ENCODE measurements at places on chromosomes 2 and 18.
A peak's percentile ranks its signal among the peaks of the same experiment; 100 is the strongest.

DNA sequence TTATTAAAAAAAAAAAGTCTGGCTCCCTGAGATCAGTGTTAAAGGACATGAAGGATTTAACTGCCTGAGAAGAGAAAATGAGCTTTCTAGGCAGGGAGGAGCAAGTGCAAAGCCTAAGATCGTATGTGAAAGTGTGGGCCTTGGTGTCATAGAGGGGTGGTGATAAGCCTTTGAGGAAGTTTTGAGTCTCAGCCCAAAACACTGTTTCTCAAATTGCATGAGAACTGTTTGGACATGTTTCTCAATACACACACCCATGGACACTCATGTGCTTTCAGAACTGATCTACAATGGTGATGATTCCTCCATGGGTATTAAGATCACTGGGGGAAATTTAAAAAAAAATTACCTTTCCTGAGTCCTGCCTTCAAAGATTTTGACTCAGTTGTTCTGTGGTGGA, 336.7 kb upstream of the RND3 start:
- DNase-seq: no peak

- no peak for DNase-seq
Measured at GRCh38 chr18:33507019-33507418, 66.5 kb upstream of the CCDC178 start.

DNA sequence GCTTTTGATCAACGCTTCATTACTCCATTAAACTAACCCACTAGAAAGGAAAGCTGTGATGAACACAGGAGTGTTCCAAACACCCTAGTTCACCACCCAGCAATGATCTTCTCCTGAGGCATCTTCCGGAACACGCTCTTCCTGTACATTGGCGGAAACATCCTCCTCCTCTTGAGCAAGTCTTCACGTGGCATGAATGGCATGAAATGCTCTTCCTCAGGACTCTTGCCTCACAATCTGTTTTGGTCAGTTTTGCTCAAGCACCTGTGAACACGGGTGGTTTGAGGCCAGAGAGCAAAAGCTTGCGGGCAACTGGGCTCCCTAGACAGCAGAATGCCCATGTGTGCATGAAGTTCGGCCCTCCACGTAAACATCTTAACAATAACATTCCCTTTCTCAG, 734.2 kb upstream of the SALL3 start:
- DNase-seq: no peak

DNA sequence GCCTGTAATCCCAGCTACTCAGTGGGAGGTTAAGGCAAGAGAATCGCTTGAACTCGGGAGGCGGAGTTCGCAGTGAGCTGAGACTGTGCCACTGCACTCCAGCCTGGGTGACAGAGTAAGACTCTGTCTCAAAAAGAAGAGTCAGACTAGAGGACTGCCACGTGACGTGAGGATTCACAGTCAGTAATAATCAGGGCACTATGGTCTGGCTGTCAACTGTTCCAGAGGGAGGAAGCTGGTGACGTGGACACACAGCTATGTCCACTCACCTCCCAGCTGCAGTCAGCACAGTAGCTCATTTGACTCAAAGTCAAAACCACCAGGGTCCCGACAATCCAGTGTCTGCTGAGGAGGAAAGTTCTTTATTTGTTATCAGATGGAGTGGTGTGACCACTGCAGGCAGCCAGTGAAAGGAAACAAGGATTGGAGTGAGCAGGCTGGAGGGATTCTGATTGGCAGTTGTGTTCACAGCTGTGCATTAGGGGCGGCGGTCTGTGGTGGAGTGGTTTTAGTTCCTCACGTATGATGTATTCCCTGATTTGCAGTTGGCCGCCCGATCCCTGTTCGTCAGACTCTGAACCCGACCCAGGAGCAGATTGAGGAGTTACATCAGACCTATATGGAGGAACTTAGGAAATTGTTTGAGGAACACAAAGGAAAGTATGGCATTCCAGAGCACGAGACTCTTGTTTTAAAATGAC, 37.9 kb downstream of the MOGAT1 start:
- DNase-seq: no peak

DNA sequence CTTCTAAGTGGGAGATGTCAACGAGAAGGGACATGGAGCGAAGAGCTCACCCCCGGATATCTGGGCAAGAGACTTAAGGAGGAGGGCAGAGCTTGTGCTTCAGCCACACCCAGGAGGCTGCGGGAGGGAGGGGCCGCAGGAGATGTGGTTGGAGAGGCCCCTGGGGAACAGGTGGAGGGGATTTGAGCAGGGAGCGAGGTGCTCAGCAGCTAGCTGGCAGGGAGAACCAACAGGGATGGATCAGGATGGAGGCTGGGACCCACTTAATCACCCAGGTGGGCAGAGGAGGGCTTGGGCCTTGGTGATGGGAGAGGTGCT, 78.3 kb downstream of the MBP start:
- peak; percentile 35 for DNase-seq

DNA sequence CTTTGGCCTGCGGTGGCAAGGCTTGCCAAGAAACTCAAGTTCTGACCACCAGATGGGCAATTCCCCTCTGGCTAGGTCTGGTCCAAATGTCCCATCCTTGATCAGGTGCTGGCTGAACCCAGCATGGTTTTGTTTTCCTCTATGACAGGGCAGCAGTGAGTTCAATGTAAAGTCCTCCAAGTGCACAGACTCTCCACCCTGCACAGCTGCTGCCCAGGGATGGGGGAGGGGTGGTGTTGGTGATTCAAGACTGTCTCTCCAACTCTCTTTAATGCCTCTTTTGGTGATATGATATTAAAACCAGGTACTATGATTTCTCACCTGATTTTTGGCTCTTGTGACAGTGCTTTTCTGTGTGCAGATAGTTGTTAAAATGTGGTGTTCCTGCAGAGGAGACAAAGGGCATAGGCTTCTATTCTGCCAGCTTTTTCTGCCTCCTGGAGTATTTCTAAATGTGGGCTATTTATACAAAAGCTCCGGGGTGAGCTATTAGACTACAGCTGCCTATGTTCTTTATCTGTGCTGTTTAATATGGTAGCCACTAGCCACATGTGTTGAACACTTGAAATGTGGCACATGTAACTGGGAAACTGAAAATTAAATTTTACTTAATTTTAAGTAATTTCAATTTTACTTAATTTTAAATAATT, 64.0 kb upstream of the STK39 start:
- DNase-seq: no peak

DNA sequence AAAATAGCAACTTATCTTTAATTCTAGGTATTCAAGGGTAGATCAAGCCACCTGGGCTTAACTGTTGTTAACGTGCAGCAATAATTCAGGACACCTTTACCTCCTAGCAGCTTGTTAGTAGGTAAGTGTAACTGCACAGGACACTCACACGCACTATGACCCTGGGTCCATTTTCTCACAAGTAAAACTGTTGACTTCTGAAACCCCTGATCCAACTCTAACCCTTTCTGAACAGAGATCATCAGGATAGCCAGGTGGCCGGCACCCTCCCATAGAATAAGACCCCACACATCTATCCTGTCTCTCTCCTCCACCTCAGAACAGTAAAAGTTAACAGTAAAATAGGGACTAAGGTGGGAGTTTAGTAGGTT, 610 bp downstream of the SPC25 start:
- DNase-seq: no peak

DNA sequence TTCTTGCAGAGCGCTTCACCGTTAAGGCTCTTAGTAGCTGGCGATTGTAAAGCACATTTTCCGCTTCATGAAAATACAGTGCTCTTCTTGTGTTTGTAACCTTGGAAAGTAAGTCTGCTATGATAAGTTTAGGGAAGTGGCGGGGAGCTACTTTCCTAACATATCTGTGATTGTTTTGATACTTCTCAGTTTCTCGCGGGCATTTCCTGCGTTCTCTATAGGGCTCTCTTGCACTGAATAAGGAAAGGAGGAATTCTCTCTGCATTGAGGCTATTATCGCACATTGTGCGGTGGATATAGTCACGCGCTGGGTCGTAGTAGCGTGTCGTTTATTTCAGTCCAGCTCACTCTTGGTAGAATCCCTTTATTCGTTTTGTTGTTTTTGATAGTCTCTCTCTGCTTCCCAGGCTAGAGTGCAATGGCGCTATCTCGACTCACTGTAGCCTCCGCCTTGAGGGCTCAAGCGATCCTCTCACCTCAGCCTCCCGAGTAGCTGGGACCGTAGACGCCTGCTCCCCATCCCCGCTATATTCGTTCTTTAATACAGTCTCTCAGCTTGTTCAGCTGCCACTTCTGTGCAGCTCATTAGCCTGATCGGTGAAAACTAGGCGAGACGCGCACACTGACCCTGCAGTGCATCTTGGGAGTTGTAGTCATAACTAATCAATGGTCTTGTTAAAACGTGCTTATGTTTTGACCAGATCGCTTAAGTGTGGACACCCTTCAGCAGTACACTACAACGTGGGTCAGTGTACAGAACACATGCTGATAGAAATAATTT, 1.0 kb upstream of the PPP4R3B start:
- DNase-seq: peak; percentile 44

DNA sequence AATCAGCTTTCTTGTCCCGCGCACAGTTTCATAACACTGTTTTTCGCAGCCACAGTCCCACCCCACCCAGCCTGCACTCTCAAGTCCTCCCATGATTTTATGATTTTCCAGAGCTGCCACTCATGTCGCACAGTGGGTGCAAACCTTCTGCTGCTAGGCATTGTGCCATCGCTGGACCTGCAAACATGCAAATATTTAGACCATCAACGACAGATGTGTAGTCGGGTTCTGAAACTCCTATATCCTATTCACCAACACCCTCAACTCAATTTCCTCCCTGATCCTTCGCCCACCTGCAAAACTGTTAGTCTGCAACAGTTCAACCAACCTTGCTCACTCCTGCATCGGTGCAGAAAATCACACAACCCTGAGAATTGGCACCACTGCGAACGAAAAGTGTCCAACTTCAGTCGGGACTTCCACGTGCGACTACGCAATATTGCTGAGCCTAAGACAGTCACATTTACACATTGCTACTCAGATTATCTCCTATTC, 871 bp upstream of the ALS2 start:
- DNase-seq: no peak

GRCh38 chr2:120005834-120006521, 6.9 kb upstream of the EPB41L5 start:
- DNase-seq: no peak

DNA sequence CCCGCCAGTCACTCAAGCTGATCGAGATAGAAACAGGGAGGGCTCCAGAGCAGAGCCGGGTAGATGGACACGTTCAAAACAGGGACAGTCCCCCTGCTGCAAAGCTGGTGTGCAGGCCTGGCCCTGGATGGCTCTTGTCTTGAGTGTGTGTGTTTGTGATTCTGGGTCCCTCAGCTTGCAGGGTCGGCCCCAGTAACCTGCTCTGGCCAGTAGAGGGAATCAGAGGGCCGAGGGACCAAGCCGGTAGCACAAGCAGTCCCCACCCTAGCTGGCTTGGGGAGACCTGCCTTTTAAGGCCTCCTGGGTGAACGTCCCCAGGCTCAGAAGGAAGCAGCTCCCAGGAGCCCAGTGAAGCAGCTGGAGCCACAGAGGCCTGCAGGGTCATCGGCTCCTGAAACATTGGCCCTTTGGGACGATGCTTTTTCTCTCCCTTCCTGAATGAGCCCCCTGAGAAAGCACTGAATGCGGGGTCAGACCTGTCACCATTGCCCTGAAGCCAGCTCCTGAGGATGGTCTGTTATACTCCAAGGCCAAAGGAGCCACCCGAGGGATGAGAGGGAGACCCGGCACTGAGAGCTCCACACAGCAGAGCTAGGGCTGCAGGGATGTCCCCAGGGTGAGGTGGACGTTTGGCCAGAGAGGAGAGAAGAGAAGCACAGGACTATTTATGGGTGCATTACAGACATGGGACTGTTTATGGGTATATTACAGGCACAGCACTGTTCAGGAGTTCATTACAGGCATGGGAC, 15.4 kb upstream of the MLPH start:
- peak; percentile 17 for DNase-seq

DNA sequence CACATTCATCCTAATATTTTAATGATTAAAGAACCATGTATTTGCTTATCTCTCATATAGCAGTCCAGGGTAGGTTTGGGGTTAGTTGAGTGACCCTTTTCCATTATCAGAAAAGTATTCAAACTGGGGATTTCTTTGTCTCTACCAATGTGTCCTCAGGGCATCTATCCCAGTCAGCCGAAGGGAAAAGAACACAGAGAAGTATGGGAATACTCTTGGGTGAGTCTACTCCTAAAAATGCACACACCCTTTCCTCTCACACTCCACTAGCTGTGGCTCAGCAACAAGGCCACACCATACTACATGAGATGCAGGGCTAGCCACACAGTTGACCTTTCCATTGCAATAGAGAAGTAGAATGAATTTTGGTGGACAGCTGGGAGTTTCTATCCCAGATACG, 114.3 kb downstream of the NXPH2 start:
- DNase-seq: no peak

DNA sequence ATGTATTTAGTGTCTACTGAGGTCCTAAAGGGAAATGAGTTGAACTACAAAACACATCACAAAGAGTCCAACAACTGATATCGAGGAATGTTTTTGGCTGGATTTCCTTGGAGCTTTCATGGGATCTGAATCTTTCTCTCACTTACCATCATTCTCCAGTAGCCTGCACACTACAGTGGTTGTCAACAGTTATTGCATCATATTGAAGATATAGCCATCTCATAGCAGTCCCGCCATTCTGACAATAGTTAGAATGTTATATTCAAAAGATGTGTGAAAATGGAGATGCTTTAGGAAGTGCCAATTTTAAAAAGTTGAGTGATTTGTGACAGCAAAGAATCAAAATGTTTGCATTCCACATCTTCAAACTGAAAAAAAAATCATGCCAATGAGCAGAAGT, 186.8 kb downstream of the DSC3 start:
- no peak for DNase-seq

DNA sequence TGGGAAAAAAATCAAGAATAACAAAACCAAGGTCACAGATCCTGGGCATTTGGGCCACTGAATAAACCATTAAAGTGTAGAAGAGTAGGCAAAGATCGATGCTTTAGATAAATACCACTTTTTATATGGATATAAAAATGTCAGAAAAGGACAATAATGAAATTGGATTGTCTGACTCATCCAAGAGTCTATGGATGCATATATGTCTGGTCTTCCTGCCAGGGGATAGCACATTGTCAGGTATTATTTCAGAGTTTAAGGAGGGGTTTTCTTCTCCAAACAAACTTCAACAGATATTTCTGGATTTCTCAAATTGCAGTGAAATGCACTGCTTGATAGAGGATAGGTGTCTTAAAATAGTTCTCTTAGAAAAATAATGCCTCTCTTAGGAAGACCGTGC, 466.7 kb downstream of the THSD7B start:
- DNase-seq: no peak

DNA sequence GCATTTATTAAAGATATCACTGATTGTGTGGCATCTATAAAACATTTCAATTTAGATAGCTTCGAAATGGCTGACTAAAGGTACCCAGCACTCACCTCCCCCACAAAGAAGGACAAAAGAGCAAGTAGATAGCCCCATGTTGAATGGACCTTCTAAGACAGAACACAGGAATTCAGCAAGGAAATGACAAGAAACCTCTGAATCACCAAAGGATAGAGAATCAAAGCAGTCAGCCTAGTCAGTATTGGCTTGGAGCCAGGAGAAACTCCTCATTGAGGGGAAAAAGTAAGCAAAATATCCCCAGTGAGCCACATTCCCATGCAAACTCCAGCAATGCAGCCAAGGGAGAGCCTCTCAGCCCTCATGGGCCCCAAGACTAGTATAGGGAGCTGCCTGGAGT, 113.7 kb downstream of the BARD1 start:
- no peak for DNase-seq

Measured in CD4-positive, alpha-beta T cell treated with Interleukin-6 at 100 ng/mL for 8 hours (primary cell).